NCI-H226 (cell line): ENCODE measurements at places on chromosomes 4 and X.

GRCh38 chr4:40288566-40288965 lies 46.6 kb upstream of the CHRNA9 start:
- DNase-seq: no peak

DNA sequence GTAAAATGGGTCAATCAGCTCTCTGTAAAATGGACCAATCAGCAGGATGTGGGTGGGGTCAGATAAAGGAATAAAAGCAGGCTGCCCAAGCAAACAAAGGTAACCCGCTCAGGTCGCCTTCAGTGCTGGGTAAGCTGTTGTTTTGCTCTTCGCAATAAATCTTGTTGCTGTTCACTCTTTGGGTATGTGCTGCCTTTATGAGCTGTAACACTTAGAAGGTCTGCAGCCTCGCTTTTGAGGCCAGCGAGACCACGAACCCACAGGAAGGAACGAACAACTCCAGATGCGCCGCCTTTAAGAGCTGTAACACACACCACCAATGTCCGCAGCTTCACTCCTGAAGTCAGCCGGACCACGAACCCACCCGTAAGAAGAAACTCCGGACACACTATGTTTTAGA lies 11.5 kb upstream of the CAMK2D start:
- no peak for DNase-seq

DNA sequence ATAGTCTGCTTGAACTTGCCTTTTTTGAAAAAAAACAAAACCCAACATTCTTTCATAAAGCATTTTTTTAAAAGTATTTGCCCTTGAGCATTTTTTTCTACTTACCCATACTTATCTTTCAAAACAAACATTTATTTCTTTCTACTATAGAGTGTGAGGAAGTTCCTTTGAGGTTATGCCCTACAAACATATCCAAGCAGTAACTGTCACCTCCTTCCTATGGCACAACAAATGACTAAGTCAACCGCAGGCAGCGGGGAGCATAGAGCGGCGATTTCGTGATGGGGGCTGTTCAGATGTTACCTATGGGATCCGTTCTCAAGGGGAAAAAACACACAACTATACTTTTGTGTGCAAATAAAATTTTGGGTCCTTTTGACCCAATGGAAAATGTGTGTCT lies 19.4 kb downstream of the SPRY1 start:
- DNase-seq: peak; percentile 12

DNA sequence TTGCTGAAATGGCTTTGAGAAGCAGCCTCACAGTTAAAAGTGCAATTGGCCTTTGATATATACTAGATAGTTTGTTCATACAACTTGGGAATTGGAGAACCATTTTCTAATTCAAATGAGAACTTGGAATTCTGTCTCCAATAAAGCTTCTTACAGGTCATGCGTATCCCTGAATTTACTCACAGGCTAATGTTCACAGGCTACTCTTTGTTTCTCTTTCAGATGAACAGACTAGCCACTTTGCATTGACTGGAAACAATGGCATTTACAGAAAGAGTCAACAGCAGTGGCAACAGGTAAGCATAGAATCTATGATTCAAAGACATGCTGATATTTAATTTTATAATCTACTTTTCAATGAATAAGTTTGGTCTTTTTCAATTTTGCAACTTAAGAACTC lies 13.5 kb downstream of the AFF1 start:
- DNase-seq: no peak

GRCh38 chrX:24150898-24151297 lies 1.4 kb downstream of the ZFX start:
- DNase-seq: no peak

- DNase-seq: peak; percentile 15
Measured at GRCh38 chr4:90099812-90100211, 27.4 kb upstream of the CCSER1 start.

DNA sequence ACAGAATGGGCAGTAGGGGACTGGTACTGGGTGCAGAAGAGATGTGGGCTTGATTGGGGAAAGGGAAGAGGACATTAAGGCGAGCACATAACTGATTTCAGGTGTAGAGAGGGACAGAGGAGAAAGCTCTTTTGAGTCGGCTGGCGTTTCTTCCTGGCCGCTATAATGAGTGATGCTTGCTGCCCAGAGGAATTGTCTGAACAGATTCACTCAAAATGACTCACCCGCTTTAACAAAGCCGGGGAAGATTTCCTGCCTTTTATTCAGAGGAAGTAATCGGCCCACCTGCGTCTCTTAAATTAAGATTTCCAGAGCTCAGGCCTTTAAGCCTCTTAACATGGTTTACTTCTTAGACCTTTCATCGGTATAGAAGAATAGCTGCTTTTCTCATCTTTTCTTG lies 102.1 kb upstream of the AP1S2 start:
- no peak for DNase-seq

GRCh38 chr4:8581094-8581861 lies 1.1 kb downstream of the GPR78 start:
- no peak for DNase-seq

DNA sequence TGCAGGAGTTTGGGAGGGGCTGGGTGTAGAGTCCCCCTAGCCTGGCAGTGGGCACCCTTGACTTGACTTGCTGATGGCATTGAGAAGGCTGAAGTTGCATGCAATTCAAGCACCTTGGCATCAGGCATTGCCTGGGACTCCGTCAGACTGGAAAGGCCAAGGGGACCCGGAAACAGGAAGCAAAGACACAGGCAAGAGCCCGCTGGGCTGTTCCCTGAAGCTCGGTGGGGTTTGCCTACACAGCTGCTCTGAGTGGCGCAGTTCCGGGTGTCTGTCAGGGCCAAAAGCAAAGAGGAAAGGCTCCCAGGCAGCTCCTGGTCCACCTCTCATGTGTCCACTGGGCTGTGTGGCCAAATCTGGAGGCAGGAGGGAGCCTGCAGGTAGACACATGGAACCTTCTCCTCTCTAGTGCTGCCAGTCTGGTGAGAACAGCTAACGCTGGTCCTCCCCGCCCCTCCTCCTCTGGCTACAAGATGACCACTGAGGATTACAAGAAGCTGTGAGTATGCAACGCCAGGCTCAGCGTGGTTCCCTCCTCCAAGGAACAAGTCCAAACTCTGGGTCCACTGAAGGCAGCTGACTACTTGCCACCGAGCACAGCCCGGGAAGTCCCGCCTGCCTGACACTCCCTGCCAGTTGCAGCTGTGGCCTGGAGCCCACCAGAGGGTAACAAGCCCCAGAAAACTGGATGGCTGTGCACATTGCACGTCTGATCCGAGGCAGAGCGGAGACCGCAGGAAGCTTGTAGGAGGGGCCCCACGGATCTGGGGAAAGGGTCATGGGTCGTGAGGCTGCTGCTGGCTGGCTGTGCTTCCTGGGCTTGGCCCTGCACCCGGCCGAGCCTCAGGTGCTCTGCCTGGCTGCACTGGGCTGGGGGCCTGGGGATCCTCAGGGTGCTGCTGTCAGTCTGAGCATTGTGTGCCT lies 20.1 kb downstream of the ZNF185 start:
- DNase-seq: no peak

DNA sequence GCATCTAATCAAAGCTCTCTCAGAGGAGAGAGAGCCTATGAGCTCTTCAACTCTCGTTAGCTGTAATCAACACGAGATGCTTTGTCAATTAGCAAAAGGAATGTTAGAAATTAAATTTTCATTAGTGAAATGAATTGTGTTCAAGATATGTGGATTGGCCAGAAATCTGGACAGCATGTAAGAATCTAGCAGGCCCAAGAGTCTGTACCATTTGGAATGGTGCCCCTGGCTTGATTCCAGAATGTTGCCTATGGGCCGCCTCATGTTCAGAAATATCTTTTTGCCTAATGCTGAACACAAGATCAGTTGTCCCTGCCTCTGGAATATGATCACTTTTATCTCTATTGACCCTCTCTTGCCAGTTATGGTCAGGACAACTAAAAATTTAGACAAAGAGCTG lies 88.2 kb downstream of the RBM46 start:
- DNase-seq: no peak

DNA sequence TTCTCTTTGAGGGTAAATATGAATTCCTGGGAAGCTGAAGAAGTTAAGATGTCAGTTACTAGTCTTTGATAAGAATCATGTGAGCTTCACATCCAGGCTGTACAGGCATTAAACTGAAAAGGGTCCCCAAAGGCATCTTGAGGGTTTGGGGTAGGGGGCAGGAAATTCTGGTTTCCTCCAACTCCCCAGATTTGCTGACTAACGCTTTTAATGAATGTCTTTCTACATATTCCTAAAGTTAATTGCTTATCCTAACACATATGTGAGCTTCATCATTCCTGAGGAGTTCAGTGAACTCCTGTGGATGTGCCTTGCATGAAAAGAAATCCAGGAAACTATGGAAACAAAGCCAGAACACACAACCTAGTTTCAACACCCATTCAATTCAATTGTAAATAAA lies 73.8 kb upstream of the GAB1 start:
- DNase-seq: no peak

GRCh38 chrX:108090491-108091263 lies 665 bp downstream of the PSMD10 start:
- DNase-seq: no peak

DNA sequence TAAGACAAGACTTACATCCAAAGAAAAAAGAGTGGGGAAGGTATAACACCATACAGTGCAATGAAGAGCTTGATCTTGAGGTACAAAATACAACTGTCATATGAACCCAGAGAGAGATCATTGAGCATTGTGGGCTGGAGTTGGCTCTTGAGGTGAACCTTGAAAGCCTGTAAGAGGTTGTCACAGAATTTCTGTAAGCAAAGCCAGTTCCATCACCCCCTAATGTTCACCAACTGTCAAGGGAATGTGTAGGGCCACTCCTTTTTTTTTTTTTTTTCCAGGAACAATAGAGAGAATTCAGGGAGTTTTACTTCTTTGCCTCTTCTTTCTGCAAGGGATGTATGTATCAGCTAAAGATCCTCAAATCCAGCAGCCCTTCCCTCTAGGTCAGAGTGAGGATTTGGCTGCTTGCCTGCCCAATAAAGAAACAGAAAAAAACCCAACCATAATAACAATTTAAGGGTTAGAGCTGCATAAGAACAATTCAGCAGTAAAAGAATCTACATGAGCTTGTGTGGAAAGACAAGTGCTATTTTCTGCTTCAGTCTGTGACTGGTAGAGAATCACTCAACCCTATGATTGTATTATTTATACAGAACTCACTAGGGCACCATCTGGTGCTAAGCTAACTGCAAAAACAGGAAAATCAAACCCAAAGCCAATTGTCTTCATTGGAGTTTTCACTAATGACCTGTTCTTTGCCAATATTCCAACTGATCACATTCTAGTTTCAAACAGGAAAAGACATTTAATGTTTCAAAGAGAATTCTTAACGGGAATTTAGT lies 217.5 kb upstream of the TEX13C start:
- DNase-seq: no peak

- no peak for DNase-seq
Measured at GRCh38 chr4:53055716-53056403, 193.7 kb downstream of the RASL11B start.

- no peak for DNase-seq
Measured at GRCh38 chrX:82756272-82756671, 751.8 kb upstream of the POU3F4 start.

DNA sequence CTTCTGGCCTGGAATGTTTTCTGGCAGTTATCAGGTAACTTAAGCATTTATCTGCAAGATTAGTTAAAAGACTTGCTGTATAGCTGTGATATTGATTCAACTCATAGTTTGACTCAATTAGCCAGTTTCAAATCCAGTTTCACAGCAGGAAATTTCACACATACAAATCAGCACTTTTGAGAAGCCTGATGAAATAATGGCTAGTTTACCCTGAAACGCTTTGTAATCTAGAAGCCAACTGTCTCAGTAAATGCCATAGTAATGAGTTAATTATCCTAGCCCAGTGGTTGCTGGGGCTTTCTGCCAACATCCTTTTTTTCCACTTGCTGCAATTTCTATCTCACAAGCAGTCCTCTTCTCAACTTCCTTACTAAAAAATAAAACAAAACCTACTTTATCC lies 53.1 kb downstream of the ARHGEF38 start:
- DNase-seq: peak; percentile 39

- no peak for DNase-seq
Measured at GRCh38 chr4:76831711-76832373, 66.1 kb downstream of the SOWAHB start.

GRCh38 chr4:143282211-143282707 lies 54.4 kb upstream of the GAB1 start:
- no peak for DNase-seq

GRCh38 chr4:78168029-78168428 lies 110.9 kb downstream of the FRAS1 start:
- no peak for DNase-seq

- DNase-seq: no peak
Measured at GRCh38 chr4:74931376-74931775, 1.5 kb upstream of the PARM1 start.

- no peak for DNase-seq
Measured at GRCh38 chrX:130896026-130896425, 7.0 kb downstream of the ENOX2 start.

GRCh38 chr4:6013564-6013963 lies 4.7 kb downstream of the C4orf50 start:
- no peak for DNase-seq

GRCh38 chrX:65643531-65644052 lies 23.9 kb upstream of the MSN start:
- DNase-seq: peak; percentile 17

DNA sequence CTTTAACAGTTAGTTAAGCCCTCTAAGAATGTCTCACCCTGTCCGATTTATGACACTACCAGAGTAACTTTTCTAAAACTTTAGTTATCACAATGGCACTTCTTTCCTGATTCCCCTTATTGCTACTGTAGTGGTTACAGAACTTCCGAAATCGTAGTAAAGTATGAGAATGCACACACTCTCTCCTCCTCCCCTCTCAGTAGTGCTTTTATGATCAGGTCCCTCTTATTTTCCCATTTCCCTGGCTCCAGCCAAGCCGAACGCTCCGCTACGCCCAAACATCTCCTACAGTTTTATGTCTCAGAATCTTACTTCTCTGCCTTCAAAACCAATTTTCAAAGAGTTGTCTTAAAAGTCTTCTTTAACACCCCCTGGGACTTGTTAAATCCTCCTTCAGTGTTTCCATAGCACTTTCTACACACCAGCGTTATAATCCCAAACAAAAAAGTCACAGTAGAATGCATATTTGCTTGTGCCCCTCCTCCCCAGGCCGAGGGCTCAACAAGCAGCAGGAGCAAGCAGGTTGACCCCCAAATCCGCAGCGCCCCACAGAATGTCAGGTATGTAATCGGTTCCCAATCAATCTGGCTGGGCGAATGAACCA lies 671 bp downstream of the HPF1 start:
- DNase-seq: no peak
